ENCODE measurements at places on chromosomes 16 and 17. TPM values are rescaled to one million over a fixed set of nuclear protein-coding genes. Genes with fewer than 3 reads are reported as not detected.

GRCh38 chr17:43779145-43780125 lies 658 bp upstream of the DUSP3 start:
- DNase-seq, result peak; percentile 56
- H3K27me3 ChIP-seq, result peaks cover 43% of the 10 kb centered on the region
- peaks cover 3% of the 10 kb centered on the region for H3K36me3 ChIP-seq
- H3K27ac ChIP-seq, result no peak overlapping the region

Gene SRL
- not detected for total RNA-seq

Gene IRX5
- total RNA-seq, result not detected

DNA sequence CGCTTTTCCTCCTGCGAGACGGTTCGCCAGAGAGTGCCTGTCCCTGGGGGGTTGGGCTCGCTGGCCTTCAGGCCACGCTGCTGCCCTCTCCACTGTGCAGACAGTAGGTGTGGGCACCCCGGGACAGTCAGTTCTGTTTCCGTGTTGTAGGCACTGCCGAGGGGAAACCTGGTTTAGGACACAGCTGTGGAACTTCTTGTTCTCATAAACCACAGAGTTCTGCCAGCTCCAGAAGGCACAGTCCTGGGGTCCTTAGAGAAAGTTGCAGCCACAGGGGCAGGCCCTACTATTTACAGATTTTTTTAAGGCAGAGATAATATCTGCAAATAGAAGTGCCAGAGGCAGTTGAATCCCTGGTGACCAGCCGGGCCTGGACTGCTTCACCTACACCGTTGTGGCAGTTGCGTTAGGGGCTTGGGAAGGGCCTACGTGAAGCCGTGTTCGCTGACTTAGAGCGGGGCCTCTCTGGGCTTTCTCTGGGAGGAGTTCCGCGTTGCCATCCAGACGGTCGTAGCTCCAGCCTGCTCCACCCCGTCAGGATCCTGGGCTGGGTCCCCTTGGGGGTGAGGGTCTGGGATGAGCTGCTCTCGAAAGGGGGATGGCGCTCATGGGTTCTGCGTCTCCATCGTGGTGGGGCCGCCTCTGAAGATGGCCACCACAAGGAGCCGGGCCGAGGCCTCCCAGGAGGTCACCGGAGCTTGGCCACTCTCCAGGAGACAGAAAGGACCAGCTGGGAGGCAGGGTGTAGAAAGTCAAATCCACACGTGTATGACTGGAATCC lies 126.3 kb downstream of the BANP start:
- H3K4me3 ChIP-seq, result no peak overlapping the region
- H3K36me3 ChIP-seq, result peaks cover 4% of the 10 kb centered on the region
- no peak overlapping the region for H3K27ac ChIP-seq
- no peaks in the 10 kb centered on the region for H3K4me1 ChIP-seq
- no peak for DNase-seq

- H3K27ac ChIP-seq, result peak overlapping the region; percentile 81
- DNase-seq, result no peak
- peak overlapping the region; percentile 54 for H3K4me3 ChIP-seq
- H3K27me3 ChIP-seq, result no peaks in the 10 kb centered on the region
These were observed 17.7 kb downstream of the SLC7A6 start for GRCh38 chr16:68282064-68282452.

Gene MYH13
- not detected for total RNA-seq

Gene EXOC3L1
- total RNA-seq, result 0.12 TPM

Gene ZMYND15
- not detected for total RNA-seq

Gene SOST
- total RNA-seq, result not detected

DNA sequence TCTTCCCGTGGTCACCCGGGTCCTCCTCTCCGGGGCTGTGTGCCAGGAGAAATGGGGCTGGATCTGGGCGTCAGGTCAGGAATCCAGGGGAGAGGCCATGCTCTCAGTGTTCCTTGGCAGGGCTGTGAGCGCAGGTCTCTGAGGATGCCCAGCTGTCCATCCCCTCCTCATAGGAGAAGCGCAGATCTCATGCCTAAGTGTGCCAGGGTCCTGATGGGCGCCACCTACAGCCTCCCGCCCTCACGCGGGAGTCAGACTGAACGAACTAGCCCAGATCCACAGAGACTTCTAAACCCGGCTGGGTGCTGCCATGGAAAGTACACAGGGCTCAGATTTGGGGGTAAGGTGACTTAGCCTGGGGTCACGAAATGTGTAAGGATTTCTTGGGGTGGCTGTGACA lies 24.3 kb downstream of the MGRN1 start:
- H3K27me3 ChIP-seq, result no peaks in the 10 kb centered on the region
- peaks cover 30% of the 10 kb centered on the region for H3K36me3 ChIP-seq
- H3K27ac ChIP-seq, result peak overlapping the region; percentile 69
- no peak for DNase-seq
- no peak overlapping the region for H3K4me3 ChIP-seq

- DNase-seq, result no peak
- H3K36me3 ChIP-seq, result peaks cover 83% of the 10 kb centered on the region
- peaks cover 24% of the 10 kb centered on the region for H3K4me1 ChIP-seq
- H3K27me3 ChIP-seq, result no peaks in the 10 kb centered on the region
- no peak overlapping the region for H3K27ac ChIP-seq
These were observed 30.0 kb downstream of the SF3B3 start for GRCh38 chr16:70553645-70554044.

Gene ZPBP2
- not detected for total RNA-seq

DNA sequence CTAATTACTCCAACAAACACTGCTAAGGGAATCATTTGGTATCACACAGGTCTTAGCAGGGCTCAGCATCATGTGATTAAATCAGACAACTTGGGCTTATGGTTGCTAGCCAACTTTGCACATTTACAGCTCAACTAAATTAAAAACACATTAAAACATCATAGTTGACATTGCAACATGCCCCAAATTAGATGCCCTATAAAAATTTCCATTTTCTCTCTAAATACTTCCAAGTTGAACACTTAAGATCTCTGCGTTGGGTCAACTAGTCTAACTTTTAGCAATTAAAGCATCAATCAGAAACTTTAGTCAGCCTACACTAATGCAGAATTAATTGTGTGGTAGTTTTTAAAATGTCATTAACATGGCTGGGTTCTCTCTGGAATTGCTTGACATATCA lies 12.1 kb downstream of the DNAJC7 start:
- peaks cover 38% of the 10 kb centered on the region for H3K36me3 ChIP-seq
- no peaks in the 10 kb centered on the region for H3K27me3 ChIP-seq
- peaks cover 24% of the 10 kb centered on the region for H3K4me1 ChIP-seq
- DNase-seq, result no peak
- H3K27ac ChIP-seq, result no peak overlapping the region

- peak within 1 kb of the TSS; percentile 99 for H3K27ac ChIP-seq
- H3K27me3 ChIP-seq, result no peaks in the 10 kb centered on the region
- peaks cover 22% of the 10 kb centered on the region for H3K4me1 ChIP-seq
- peak within 1 kb of the TSS; percentile 94 for H3K4me3 ChIP-seq
These were observed at the start of gene UBE2I for GRCh38 chr16:1308977-1309885. Gene UBE2I (plus strand): TSS chr16:1309636. CDS start chr16:1314031, 4,395 bp downstream.

DNA sequence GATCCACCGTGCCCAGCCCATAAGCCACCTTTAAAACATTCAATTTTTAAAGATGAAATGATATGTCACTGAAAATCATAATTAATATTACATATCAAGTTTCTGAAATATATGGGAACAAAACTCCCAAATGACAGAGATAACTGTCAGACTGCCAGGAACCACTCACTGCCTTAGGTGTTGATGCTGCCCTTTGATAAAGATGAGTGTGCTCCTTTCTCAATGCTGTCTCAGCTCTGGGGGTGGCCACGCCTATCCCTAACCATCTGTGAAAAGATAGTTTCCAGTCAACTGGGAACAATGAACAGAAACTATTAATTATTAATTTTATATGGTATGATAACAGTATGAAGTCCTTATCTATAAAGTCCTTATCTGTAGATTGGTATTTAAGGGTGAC lies 177.7 kb downstream of the MYO1D start:
- H3K27ac ChIP-seq, result no peak overlapping the region
- no peak overlapping the region for H3K4me3 ChIP-seq
- no peaks in the 10 kb centered on the region for H3K27me3 ChIP-seq
- H3K36me3 ChIP-seq, result no peaks in the 10 kb centered on the region
- no peaks in the 10 kb centered on the region for H3K4me1 ChIP-seq
- DNase-seq, result no peak

DNA sequence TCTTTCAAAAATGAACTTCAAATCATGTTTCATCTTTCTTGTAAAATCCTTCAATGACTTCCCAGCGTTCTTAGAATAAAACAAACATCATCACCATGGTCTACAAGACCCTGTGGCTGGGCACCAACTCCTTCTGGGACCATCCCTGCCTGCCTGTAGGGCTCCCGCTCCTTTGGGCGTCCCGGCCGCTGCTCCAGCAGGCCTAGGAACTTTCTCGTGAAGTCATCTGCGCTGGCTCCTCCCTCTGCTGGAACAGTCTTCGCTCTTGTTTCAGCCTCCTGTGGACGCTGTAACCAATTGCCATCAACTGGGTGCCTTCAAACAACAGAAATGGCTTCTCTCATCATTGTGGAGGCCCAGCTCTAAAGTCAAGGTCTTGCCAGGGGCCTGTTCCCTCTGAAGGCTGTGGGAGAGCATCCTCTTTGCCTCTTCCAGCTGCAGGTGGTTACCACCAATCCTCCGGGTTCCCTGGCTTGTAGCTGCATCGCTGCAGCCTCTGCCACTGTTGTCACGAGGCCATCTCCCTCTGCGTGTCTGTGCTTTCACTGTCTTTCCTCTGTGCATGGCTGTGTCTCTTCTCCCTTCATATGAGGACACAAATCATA lies 185.5 kb upstream of the SDK2 start:
- H3K4me1 ChIP-seq, result peaks cover 3% of the 10 kb centered on the region
- no peak overlapping the region for H3K4me3 ChIP-seq
- peaks cover 2% of the 10 kb centered on the region for H3K27me3 ChIP-seq
- no peaks in the 10 kb centered on the region for H3K36me3 ChIP-seq

DNA sequence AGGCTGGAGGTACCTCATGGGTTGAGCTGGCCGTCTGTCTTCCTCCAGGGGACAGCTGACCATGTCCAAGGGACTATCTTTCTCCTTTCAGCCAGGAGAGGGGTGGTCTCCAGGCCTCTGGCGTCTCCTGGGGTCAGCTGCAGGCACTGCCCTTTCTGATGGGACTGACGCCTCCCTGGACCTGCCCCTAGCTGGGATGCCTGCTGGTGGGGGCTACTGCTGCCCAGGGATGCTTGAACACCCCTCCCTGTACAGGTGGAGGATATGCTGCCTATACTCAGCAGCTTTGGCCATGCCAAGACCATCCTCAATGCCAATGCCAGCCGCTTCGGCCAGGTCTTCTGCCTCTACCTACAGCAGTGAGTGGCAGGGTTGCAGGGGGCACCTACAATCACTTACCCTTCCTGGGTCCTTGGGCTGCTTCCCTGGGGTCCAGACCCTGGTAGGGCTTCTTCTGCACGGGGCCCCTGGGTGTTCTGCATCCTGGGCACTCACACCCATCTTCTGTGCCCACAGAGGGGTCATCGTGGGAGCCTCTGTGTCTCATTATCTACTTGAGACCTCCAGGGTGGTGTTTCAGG lies 4.2 kb downstream of the MYO15B start:
- no peak overlapping the region for H3K27ac ChIP-seq
- H3K4me3 ChIP-seq, result no peak overlapping the region
- H3K4me1 ChIP-seq, result peaks cover 2% of the 10 kb centered on the region
- no peak for DNase-seq
- peaks cover 9% of the 10 kb centered on the region for H3K27me3 ChIP-seq
- H3K36me3 ChIP-seq, result no peaks in the 10 kb centered on the region

Gene ANKFN1
- total RNA-seq, result not detected

GRCh38 chr17:77315551-77316190 lies 174.9 kb downstream of the SEC14L1 start:
- H3K36me3 ChIP-seq, result no peaks in the 10 kb centered on the region
- no peak overlapping the region for H3K27ac ChIP-seq
- H3K4me1 ChIP-seq, result peaks cover 17% of the 10 kb centered on the region
- DNase-seq, result no peak
- H3K4me3 ChIP-seq, result no peak overlapping the region
- H3K27me3 ChIP-seq, result peaks cover 4% of the 10 kb centered on the region

DNA sequence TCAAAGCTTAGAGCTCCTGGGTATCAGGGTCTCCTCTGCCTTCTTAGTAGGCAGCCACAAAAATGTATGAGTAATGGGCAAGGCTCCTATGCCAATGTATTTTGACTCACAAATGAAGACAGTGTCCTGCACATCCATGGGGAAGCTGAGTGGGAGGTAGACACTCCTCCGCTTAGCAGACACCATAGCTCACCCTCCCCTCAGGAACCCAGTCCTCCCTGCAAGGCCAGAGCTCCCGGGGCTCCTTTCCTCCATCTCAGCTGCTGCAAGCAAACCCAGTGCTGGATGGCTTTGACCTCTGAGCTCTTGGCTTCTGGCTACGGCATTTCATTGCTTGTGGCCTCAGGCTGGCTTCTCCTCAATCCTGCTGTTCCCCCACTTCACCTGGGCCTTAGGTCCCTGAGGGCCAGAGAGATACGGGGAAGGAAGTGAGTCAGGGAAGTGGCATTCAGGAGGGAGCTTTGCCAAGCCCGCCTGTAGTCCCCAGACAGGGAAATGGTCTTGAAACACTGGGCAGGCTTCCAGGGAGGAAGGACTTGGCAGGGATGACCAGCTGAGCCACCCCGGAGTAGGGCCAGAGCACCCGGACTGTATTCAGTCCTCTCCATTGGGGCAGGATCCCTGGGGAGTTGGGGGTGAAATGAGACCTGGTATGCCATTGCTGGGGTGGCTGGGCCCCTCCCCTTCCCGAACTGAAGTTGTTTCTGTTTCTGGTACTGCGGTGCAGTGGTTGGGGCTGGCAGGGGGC lies 4.5 kb downstream of the ABCC3 start:
- no peak for DNase-seq
- no peak overlapping the region for H3K27ac ChIP-seq
- no peaks in the 10 kb centered on the region for H3K36me3 ChIP-seq
- no peak overlapping the region for H3K4me3 ChIP-seq
- H3K27me3 ChIP-seq, result peaks cover 36% of the 10 kb centered on the region
- H3K4me1 ChIP-seq, result no peaks in the 10 kb centered on the region

GRCh38 chr16:56869513-56870275 lies 4.7 kb downstream of the SLC12A3 start:
- H3K4me3 ChIP-seq, result no peak overlapping the region
- peak; percentile 78 for DNase-seq
- no peaks in the 10 kb centered on the region for H3K27me3 ChIP-seq
- peaks cover 7% of the 10 kb centered on the region for H3K4me1 ChIP-seq
- no peaks in the 10 kb centered on the region for H3K36me3 ChIP-seq

- no peaks in the 10 kb centered on the region for H3K36me3 ChIP-seq
- DNase-seq, result no peak
- peak overlapping the region; percentile 41 for H3K27ac ChIP-seq
These were observed 11.5 kb upstream of the FOXF1 start for GRCh38 chr16:86498671-86499439.

Data from activated CD4-positive, alpha-beta T cell treated with anti-CD3 and anti-CD28 coated beads, Interleukin-2, amount 10 ng/mL, durations not matched to agents 24 days and 14 days (primary cell).